ENCODE measurements at places on chromosomes 2 and 18.

- no peak for DNase-seq
These were observed 876 bp upstream of the CYP27A1 start for GRCh38 chr2:218780851-218781690.

DNA sequence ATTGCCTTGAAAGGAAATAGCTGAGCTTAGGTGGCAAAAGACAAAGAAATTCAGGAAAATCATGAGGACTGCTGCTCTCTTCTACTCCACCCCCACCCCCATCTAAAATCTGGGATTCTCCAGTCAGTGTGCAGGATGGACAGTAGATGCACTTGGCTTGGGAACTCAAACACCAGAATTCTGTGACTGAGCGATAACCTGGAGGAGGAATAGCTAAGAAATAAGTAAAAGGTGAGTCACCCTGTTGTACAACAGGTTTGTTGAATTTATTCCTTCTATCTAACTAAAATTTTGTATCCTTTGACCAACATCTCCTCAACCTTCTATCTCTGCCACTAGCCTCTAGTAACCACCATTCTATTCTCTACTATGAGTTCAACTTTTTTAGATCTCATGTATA, 1029.9 kb upstream of the ACVR2A start:
- no peak for DNase-seq

GRCh38 chr18:79355433-79356335, 40.0 kb upstream of the NFATC1 start:
- no peak for DNase-seq

DNA sequence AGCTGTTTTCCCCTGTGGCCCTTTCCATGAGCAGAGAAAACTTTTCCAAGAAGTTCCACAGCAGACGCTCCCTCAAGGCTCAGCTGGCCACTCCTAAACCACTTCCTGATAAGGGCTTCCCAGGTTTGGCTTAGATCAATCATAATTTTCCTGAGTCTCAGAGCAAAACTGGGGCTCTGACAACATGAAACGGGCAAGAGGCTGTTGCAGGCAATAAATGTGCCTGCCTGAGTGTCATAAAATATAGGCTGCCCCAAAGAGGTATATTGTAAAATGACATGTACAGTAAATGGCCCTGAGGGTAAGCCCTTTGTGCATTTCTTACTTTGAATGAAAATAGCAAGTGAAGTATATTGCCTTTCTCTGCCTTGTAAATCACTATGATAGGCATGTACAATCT, 105.6 kb upstream of the UXS1 start:
- no peak for DNase-seq

DNA sequence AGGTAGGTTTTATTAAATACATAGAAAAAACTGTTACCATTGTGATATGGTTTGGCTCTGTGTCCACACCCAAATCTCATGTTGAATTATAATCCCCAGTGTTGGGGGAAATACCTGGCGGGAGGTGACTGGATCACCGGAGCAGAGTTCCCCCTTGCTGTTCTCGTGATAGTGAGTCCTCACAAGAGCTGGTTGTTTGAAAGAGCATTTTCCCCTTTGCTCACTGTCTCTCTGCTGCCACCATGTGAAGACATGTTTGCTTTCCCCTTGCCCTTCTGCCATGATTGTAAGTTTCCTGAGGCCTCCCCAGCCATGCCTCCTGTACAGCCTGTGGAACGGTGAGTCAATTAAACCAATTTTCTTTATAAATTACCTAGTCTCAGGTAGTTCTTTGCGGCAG, 352.7 kb upstream of the SLC39A10 start:
- no peak for DNase-seq

DNA sequence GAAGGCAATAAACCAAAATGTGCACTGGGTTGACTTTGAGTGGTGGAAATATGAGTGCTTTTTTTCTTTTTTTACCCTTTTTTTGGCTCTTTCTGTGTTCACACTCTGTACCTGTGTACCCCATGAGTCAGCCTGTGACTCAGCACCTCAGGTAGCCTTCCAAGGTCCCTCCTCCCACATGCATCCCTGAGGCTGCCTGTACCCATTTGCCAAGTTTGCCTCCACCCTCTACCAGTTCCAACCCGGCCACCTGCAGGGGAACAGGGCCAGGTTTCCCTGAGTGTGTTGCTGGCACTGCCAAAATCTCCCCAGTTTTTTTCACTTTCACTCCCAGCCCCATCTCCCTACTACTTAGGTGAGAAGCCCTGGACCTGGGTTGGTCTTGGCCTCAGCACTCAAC, 14.0 kb downstream of the CXCR1 start:
- no peak for DNase-seq

- DNase-seq = no peak
These were observed 564.4 kb upstream of the LINC00305 start for GRCh38 chr18:64713284-64713683.

- DNase-seq = no peak
These were observed 62.1 kb upstream of the HDAC4 start for GRCh38 chr2:239462671-239463506.

DNA sequence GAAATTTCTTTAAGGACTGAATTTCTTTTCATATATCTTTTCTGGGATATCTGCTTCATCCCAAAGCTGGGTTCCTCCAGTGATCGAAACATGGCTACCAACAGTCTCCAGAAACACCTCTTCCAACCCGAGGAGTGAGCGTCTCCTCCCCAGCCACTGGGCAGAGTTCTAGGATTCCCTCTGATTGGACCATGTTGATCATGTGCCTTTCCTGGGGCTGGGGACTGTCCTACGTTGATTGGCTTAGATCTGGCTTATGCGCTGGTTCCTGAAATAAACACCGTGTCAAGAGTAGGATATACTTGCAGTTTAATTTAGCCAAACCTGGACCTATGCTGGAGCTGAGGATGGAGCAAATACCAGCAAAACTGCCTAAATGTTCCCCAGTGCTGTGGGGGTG, 55.5 kb upstream of the SLC16A14 start:
- no peak for DNase-seq

DNA sequence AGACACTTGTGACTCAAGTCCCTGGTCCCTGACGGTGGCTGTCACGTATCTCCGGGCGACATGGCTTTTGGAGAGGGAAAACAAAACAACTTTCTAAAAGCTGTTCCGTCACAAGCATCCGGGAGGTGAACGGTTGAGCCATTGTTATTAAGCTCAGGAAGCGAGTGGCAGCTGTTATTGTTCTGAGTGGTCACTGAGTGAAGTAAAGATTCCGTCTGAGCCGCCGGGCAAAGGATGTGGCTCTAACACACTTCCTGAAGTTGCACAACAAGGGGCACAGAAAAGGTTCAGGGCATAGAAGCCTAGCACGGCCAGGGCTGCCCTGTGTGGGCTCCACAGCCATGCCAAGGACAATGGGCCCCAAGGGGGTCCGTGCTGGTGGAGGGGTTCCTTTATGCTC, 24.3 kb downstream of the INPP5D start:
- DNase-seq = no peak

DNA sequence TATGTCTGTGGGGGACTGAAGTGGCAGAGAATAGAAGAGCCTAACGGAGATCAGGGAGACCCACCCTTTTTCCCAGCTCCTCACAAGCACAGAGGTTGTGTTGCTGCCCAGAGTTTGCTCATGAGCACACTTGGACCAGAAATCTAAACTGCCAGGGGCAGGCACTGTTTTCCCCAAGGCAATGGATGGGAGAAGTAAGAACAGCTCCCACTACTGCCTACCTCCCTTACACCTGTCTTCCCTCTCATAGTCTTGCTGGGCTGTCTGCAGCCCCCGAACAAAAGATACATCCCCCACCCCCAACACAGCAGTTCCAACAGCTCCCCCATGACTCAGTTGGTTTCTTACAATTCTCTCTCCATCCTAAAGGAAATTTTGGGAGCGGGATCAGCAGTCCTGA, 48.1 kb upstream of the CD226 start:
- DNase-seq = no peak

- no peak for DNase-seq
These were observed 62.5 kb downstream of the HDLBP start for GRCh38 chr2:241252778-241253475.

GRCh38 chr2:197179744-197180498, 130.7 kb downstream of the ANKRD44 start:
- DNase-seq = no peak

GRCh38 chr18:70693246-70693645, 404.4 kb downstream of the SOCS6 start:
- peak; percentile 82 for DNase-seq

GRCh38 chr2:98569197-98569793, 39.0 kb downstream of the COA5 start:
- peak; percentile 9 for DNase-seq

GRCh38 chr2:215826376-215826775, 187.0 kb downstream of the MREG start:
- DNase-seq = no peak

- DNase-seq = no peak
These were observed 139.3 kb downstream of the ACOXL start for GRCh38 chr2:110871637-110872036.

DNA sequence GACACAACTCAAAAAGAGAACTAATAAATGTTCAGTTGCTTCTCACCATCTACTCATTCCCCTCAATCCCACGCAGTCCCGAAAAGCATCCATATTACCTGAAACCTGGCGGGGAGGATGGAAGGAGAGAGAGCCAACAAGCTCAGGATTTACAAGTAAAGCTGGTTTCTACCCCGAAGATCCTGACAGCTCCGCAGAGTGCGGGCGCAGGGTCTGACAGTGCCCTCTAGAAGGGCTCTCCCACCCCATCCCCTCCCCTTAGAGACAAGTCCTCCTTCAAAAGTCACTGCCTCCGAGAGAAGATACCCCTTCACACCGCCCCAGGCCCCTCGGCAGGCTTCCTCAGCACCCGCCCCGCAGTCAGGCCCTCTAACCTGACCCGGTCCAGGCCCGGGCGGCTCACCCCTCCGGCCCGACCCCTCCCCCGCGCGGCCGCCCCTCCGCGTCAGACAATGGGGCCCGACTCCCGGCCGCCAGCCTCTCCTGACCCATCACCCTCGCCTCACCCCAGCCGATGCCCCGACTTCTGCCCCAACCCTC, 550 bp downstream of the RAB1A start:
- DNase-seq = peak; percentile 18

DNA sequence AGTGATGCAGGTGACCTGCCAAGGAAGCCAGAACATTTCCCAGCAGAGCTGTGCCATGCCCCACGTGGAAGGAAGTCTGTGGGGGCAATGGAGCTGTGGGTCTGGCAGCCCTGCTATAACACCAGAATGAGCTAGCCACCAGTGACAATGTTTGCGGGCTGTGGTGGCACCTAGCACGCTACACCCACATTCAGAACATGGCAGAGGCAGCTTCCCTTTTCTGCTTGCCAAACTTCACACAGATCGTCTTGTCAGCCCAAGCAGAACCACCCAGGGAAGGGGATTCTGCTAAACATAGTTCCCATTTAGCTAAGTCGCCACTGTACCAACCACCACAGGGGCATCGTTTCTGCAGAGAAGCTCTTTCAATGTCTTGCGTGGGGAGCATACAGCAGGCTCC, 27.0 kb upstream of the CCDC93 start:
- DNase-seq = no peak
